ENCODE measurements at places on chromosomes 6 and 20. TPM values are rescaled to one million over a fixed set of nuclear protein-coding genes. Genes with fewer than 3 reads are reported as not detected.

DNA sequence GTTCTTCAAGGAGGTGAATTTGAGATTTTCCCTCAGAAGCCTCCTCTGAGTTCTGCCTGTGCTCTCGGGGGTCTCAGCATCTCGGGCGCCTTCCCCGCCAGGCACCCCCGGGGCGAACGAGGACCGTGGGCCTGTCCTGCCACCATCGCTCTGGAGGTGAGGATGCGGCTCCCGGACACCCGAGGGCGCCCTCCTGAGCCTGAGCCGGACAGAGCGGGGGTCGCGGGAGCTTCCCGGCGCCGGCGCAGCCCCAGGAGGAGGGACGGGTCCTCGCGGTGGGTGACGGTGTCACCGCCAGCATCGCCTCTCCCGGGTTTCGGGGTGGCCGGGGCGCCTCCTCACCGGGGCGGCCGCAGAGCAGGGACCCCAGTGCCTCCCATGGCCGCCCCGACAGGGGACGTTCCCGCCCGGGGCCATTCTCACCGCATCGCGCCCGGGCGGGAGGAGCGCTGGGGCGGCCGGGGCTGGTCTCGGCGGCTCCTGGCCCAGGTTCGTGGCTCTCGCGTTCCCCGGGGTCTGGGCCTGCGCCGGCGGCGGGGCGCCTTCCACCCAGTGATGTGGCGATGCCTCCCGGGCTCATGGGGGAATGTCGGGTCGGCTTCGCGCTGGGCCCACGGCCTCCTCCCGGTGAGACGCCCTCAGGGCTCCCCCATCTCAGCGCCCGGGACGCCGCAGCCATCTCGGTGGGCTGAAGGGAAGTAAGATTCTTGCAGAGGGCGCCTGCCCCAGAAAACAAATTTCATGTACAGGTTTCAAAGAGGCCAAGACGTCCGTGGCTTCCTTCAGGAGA, 210.5 kb downstream of the ERMARD start:
- H3K4me3 ChIP-seq = no peak overlapping the region
- H3K27me3 ChIP-seq = peaks cover 71% of the 10 kb centered on the region
- no peak overlapping the region for H3K27ac ChIP-seq
- DNase-seq = no peak
- H3K36me3 ChIP-seq = no peaks in the 10 kb centered on the region

EFCAB8 gene
- 0.22 TPM for total RNA-seq

ARMC12 gene
- not detected for total RNA-seq

GRCh38 chr20:62405981-62406513, 1.0 kb downstream of the CABLES2 start:
- H3K4me3 ChIP-seq = peak overlapping the region; percentile 88
- peak overlapping the region; percentile 65 for H3K27ac ChIP-seq
- DNase-seq = no peak
- H3K36me3 ChIP-seq = peaks cover 19% of the 10 kb centered on the region
- H3K4me1 ChIP-seq = peaks cover 67% of the 10 kb centered on the region

DNA sequence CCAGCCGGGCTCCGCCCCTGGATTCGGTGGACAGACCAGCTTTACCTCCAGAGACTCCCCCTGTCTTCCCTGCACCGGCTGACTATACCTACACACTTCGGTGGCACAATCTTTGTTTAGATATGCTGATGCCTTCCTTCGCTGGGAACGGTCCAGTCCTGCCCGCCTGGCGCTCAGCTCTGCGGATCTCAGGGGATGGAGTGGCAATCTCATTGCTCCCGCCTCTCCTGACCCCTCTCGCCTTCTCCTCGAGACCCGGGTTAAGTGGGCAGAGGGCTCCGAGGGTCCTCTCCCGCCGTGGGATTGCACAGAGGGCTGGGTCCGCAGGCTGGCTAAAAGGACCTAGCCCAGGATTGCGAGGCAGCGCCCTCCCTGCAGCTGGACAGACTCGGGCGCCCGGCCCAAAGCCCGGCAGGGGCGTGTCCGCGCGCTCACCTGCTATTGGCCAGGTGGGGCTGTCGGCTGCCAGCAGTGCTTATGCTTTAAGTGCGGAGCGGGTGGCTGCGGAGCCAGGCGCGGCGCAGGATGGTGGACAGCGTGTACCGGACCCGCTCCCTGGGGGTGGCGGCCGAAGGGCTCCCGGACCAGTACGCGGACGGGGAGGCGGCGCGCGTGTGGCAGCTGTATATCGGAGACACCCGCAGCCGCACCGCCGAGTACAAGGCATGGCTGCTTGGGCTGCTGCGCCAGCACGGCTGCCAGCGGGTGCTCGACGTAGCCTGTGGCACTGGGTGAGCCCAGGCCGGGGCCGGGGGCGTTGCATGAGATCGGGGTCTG, at the start of gene GNMT:
Gene GNMT (plus strand): TSS at position 512 of the 777 bp plus-strand sequence. CDS start 14 bp downstream, at position 526.
- peak within 1 kb of the TSS; percentile 81 for H3K4me3 ChIP-seq
- DNase-seq = peak; percentile 74
- H3K36me3 ChIP-seq = no peaks in the 10 kb centered on the region
- H3K27ac ChIP-seq = peak within 1 kb of the TSS; percentile 43

DNA sequence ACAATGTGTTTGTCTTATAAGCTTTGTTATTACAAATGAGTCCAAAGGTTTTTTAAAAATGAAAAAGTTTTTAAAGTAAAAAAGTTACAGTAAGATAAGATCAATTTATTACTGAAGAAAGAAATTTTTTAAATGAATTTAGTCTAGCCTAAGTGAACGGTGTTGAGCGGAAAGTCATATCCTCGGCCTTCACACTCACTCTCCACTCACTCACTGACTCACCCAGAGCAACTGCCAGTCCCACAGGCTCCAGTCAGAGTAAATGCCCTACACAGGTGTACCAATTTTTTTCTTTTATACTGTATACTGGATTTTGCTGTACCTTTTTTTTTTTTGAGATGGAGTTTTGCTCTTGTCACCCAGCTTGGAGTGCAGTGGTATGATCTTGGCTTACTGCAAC, 42.7 kb upstream of the AGPAT4 start:
- no peak overlapping the region for H3K4me3 ChIP-seq
- no peaks in the 10 kb centered on the region for H3K36me3 ChIP-seq
- H3K27me3 ChIP-seq = no peaks in the 10 kb centered on the region
- peaks cover 13% of the 10 kb centered on the region for H3K4me1 ChIP-seq
- no peak for DNase-seq
- no peak overlapping the region for H3K27ac ChIP-seq

GRCh38 chr6:3627956-3628835, 123.3 kb downstream of the PXDC1 start:
- no peaks in the 10 kb centered on the region for H3K4me1 ChIP-seq
- no peaks in the 10 kb centered on the region for H3K36me3 ChIP-seq
- no peak overlapping the region for H3K27ac ChIP-seq

SOX18 gene
- total RNA-seq = 1.3 TPM

DNA sequence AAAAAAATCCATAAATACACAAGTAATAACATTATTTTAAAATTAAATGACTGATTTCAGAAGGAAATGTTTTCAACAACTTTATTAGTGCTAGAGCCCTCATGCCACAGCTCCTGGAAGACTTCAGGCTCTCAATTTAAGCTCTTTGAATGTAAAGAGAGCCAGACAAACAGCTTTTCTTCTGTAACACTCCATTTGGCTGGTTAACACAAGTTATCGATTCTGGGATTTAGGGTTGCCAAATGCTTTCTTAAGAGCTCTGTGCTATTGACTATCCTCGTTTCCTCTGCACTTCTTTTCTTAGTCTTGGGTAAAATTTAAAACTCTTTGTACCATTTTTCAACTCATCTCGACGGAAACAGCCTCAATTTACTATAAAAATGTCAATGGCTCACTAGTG, 402.5 kb downstream of the PRKN start:
- no peaks in the 10 kb centered on the region for H3K4me1 ChIP-seq
- no peak for DNase-seq
- no peaks in the 10 kb centered on the region for H3K36me3 ChIP-seq
- no peak overlapping the region for H3K4me3 ChIP-seq

- H3K4me1 ChIP-seq = peaks cover 4% of the 10 kb centered on the region
- H3K27ac ChIP-seq = no peak overlapping the region
- no peak overlapping the region for H3K4me3 ChIP-seq
- H3K27me3 ChIP-seq = peaks cover 3% of the 10 kb centered on the region
- DNase-seq = no peak
Observed at GRCh38 chr20:38673725-38674091, 50.6 kb upstream of the SLC32A1 start.

GRCh38 chr6:142544199-142544838, 242.5 kb downstream of the ADGRG6 start:
- H3K27me3 ChIP-seq = no peaks in the 10 kb centered on the region
- DNase-seq = no peak
- no peaks in the 10 kb centered on the region for H3K36me3 ChIP-seq
- no peak overlapping the region for H3K27ac ChIP-seq
- H3K4me3 ChIP-seq = no peak overlapping the region

HLA-DMA gene
- 0.71 TPM for total RNA-seq

ZNF391 gene
- total RNA-seq = 1.7 TPM

DNA sequence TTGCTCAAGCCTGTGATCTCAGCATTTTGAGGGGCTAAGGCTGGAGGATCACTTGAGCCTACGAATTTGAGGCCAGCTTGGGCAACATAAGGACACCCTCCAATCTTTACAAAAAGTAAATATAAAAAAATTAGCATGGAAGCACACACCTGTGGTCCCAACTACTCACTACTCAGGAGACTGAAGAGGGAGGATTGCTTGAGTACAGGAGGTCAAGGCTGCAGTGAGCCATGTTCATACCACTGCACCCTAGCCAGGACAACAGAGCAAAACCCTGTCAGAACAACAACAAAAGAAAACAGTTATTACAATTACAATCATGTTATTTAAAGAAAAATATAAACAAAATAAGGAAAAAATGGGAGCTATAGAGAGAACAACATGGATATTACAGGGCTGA, 82.5 kb upstream of the TNFAIP3 start:
- H3K4me3 ChIP-seq = no peak overlapping the region
- no peaks in the 10 kb centered on the region for H3K36me3 ChIP-seq
- no peak for DNase-seq
- H3K27me3 ChIP-seq = no peaks in the 10 kb centered on the region
- H3K4me1 ChIP-seq = peaks cover 55% of the 10 kb centered on the region

SMIM29 gene
- total RNA-seq = 15.3 TPM

- no peak overlapping the region for H3K27ac ChIP-seq
- H3K36me3 ChIP-seq = no peaks in the 10 kb centered on the region
- DNase-seq = no peak
- H3K27me3 ChIP-seq = no peaks in the 10 kb centered on the region
- H3K4me1 ChIP-seq = no peaks in the 10 kb centered on the region
- H3K4me3 ChIP-seq = no peak overlapping the region
Observed at GRCh38 chr20:9134346-9134745, 65.5 kb downstream of the PLCB4 start.

- H3K27ac ChIP-seq = no peak overlapping the region
- H3K36me3 ChIP-seq = no peaks in the 10 kb centered on the region
- no peak overlapping the region for H3K4me3 ChIP-seq
- H3K4me1 ChIP-seq = no peaks in the 10 kb centered on the region
- no peak for DNase-seq
Observed at GRCh38 chr6:129786548-129786947, 74.6 kb downstream of the TMEM244 start.

OVOL2 gene
- total RNA-seq = 0.21 TPM

- no peak overlapping the region for H3K4me3 ChIP-seq
- DNase-seq = no peak
- no peak overlapping the region for H3K27ac ChIP-seq
- H3K4me1 ChIP-seq = no peaks in the 10 kb centered on the region
- H3K27me3 ChIP-seq = no peaks in the 10 kb centered on the region
Observed at GRCh38 chr6:165183071-165183470, 126.3 kb downstream of the C6orf118 start.

GRCh38 chr6:146874278-146875018, 275.7 kb downstream of the ADGB start:
- no peak for DNase-seq
- no peaks in the 10 kb centered on the region for H3K27me3 ChIP-seq
- H3K27ac ChIP-seq = no peak overlapping the region
- peaks cover 17% of the 10 kb centered on the region for H3K4me1 ChIP-seq

DNA sequence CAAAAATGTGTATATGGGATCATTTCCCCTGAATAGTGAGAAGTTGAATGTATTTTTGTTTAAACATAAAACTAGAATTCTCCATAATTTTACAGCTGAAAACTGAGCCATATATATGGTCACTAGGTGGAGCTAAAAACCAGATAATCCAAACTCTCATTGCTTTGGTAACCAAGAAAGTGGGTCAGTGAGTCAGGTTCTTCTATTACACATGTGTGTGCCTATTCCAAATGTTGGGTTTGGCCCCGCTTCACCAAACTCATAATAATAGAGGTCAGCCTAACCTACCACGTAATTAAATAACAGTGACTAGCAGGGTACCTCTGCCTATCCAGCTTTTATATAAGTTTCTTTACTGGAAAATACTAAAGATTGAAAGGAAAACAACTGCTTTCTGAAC, 19.3 kb upstream of the RNGTT start:
- peaks cover 25% of the 10 kb centered on the region for H3K4me1 ChIP-seq
- no peak overlapping the region for H3K27ac ChIP-seq
- no peaks in the 10 kb centered on the region for H3K36me3 ChIP-seq
- DNase-seq = peak; percentile 55

- H3K4me1 ChIP-seq = no peaks in the 10 kb centered on the region
- DNase-seq = no peak
- H3K36me3 ChIP-seq = no peaks in the 10 kb centered on the region
- H3K27ac ChIP-seq = no peak overlapping the region
- H3K4me3 ChIP-seq = no peak overlapping the region
Observed at GRCh38 chr20:53162251-53162835, 190.2 kb downstream of the TSHZ2 start.

DNA sequence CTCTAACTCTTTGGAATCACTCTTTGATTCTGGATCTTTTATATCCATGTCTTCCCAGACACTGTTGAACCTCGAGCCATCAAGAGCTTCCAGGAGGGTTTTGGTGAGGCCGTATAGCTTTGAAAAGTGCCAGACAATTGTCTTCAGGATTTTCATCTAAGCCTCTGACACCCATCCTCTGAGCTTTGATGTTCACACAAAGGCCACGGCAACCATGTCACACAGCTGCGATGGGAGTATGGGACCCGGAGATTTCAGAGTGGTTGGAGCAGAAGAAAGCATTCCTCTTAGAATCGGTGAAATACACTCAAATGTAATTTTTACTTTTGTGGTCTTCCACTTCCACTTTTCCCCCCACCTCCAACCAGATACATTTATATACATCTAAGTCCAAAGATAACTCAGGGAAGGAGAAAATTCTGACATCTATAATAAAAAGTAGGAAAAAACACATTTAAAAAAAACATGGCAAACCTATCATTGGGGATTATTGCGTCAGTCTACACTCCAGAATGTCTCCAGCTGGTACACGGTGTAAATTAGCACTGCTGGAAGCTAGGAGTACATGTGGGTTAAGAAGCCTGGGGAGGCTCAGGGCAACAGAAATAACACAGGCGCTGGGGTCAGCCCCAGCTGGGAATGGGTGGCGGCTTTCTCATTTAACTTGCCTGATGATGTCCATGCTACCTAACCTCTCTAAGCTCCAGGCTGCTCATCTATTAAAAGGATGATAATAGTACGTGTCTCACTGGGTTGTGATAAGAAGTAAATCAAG, 92.7 kb downstream of the LY86 start:
- no peaks in the 10 kb centered on the region for H3K36me3 ChIP-seq
- H3K27ac ChIP-seq = no peak overlapping the region
- peaks cover 1% of the 10 kb centered on the region for H3K27me3 ChIP-seq
- no peak overlapping the region for H3K4me3 ChIP-seq
- no peak for DNase-seq
- peaks cover 54% of the 10 kb centered on the region for H3K4me1 ChIP-seq
